Naive thymus-derived CD8-positive, alpha-beta T cell (primary cell): ENCODE measurements at places on chromosomes 7 and 10. TPM values are rescaled to one million over a fixed set of nuclear protein-coding genes. Genes with fewer than 3 reads are reported as not detected.
A peak's percentile ranks its signal among the peaks of the same experiment; 100 is the strongest.

HABP2 gene
- total RNA-seq = not detected

MET gene
- total RNA-seq = not detected

MMRN2 gene
- not detected for total RNA-seq

ZMIZ2 gene
- total RNA-seq = 149 TPM

DNA sequence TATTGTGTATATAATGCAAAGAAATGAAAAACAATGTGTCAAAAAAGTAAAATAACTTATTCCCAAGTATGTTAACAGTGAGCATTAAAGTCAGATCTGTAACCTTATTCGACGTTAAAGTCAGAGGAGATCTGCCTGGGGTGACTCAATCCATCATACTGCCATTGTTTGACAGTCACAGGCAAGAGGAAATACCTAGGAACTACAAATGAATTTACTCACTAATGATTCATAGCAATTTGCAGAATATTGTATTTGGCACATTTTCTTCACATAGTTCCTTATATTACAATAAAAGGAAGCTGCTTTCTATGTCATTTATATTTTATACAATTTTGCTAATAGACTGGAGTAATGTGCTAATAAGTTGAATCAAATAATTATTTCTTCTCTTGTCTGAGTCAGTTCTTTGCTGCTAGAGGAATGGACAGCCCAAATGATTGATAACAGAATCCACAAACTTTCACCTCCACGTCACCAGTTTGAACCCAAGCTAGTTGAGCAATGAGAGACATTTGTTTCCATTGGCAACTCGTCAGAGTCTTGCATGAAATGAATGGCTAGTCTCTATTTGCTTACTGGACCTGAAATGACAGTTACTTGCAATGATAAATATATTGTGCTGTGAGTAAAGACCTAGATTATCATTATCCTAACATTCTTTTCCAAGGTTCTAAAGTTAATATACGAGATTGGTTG, 48.5 kb upstream of the TMEM106B start:
- H3K4me1 ChIP-seq = no peaks in the 10 kb centered on the region
- H3K27ac ChIP-seq = no peak overlapping the region
- peaks cover 32% of the 10 kb centered on the region for H3K36me3 ChIP-seq
- no peaks in the 10 kb centered on the region for H3K27me3 ChIP-seq

DNA sequence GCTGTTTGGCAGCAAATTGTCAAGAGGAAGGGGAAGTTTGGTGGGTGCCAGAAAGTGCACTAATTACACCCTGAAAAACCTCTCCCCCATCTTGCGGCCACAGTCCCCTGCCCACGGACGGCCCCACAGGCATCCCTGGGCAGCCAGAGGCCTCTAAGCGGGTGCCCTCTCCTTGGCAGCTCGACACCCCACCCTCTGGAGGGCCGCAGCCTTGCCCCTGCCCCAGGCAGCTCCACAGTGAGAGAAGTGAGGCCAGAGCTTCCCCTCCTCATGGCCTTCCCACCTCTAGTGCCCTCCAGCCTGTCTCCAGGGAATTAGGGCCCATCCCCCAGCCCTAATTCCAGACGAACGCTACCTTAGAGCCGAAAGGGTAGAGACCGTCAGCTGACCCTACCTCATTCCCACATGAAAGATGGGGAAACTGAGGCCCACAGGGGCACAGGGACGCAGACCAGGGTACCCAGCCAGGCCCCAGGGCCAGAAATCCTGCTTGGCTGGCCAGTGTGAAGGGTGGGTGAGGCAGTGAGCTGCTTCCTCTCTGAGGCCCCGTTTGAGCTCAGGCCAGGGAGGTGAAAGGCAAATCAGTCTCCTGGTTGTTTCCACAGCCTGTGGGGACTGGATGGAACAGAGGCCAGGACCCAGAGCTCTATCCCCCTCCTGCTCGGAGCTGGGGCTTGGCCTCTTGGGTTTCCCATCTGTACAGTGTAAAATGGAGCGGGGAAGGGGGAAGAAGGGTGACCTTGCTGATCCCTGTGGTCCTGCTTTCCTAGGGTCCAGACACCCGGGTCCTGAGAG, 10.0 kb downstream of the ZCCHC24 start:
- no peaks in the 10 kb centered on the region for H3K4me1 ChIP-seq
- H3K36me3 ChIP-seq = no peaks in the 10 kb centered on the region
- no peak overlapping the region for H3K4me3 ChIP-seq
- H3K27ac ChIP-seq = no peak overlapping the region
- no peak for DNase-seq

DNA sequence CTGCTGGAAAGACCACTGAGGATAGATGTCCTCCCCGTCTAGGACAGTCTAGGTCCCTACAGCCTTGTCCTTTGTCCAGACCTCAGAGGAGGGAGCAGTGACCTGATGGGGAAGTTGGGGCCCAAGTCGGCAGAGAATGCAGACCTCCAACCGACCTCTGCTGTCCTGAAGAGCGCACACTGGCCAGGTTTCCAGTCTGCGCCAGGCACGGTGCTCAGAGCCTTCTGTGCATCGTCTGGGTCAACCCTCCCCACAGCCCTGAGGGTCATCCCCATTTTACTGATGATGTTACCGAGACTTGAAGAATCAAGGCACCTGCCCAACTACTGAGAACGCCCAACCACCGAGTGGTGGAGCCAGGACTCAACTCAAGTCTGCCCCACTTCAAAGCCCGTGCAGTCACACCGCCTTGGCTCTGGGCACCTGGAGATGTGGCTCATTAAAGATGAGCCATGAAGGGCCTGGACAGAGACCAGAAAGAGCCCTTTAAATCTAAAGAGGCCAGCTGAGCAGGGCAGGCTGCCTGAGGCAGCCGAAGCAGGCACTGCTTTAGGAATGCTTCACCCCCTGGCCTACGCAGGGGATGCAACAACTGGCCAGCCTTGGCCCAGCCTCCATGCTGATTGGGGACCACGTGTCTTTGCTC, 4.4 kb downstream of the ITPRIP start:
- H3K36me3 ChIP-seq = no peaks in the 10 kb centered on the region
- H3K4me1 ChIP-seq = peaks cover 82% of the 10 kb centered on the region
- H3K27ac ChIP-seq = peak overlapping the region; percentile 98
- no peaks in the 10 kb centered on the region for H3K27me3 ChIP-seq

GRCh38 chr7:122637784-122638183, 61.1 kb downstream of the RNF133 start:
- H3K27me3 ChIP-seq = no peaks in the 10 kb centered on the region
- no peak overlapping the region for H3K27ac ChIP-seq
- H3K4me1 ChIP-seq = no peaks in the 10 kb centered on the region

- H3K27ac ChIP-seq = no peak overlapping the region
- no peaks in the 10 kb centered on the region for H3K27me3 ChIP-seq
- DNase-seq = no peak
- no peaks in the 10 kb centered on the region for H3K36me3 ChIP-seq
- no peak overlapping the region for H3K4me3 ChIP-seq
These were observed 558.9 kb upstream of the MBL2 start for GRCh38 chr10:53331460-53331859.

DNA sequence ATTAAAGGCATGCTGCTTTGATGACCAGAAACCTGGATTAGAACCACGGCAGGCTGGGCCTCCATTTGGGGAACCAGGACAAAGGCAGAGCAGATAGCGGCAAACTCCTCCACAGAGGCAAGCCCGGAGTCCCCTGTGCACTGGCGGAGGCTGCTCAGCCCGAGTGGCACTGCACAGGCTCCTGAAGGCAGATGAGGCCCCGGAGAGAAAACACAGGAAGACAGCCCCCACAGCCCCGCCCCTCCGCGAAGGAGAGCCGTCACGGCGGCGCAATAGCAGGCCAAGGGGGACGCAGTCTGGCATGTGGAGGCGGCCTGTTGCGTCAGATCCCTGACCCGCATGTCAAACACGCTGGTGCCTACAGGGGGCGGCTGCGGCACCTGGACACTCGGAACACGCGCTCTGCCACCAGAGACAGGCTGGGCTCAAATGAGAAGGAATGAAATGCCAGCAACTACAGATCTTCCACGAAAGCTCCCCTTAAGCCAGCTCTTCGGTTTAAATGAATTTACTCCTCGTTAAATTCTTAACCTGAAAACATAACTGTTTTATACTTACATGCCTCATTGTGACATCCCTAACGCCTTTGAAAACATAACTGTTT, 128.5 kb downstream of the MAD1L1 start:
- H3K4me3 ChIP-seq = peak overlapping the region; percentile 75
- no peaks in the 10 kb centered on the region for H3K36me3 ChIP-seq
- H3K27ac ChIP-seq = peak overlapping the region; percentile 84
- peak; percentile 83 for DNase-seq
- peaks cover 44% of the 10 kb centered on the region for H3K4me1 ChIP-seq
- H3K27me3 ChIP-seq = no peaks in the 10 kb centered on the region

- H3K27me3 ChIP-seq = peaks cover 25% of the 10 kb centered on the region
- H3K36me3 ChIP-seq = no peaks in the 10 kb centered on the region
- H3K4me3 ChIP-seq = no peak overlapping the region
- H3K4me1 ChIP-seq = peaks cover 7% of the 10 kb centered on the region
- DNase-seq = no peak
These were observed 314.3 kb upstream of the ZMIZ1 start for GRCh38 chr10:78754269-78755062.
